ENCODE measurements at places on chromosomes 4 and X.
A peak's percentile ranks its signal among the peaks of the same experiment; 100 is the strongest.

DNA sequence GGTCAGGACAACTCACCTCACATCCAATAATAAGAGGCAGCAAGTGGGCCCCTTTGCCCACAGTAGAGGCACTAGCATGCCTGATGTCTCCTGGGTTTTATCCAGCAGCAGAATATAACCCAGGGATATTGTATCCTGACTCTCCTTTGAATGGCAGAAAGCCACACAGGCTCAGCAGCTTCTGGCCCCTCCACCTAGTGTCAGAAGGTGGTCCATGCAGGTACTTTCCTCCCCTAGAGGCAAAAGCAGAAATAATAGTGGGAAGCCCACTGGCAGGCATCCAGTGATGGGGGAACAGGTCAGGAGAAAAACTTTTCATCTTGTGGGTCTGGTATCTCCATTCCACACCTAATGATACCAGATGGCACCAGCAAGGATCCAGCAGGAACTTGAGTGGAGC lies 75.5 kb upstream of the IRS4 start:
- no peak for DNase-seq

GRCh38 chr4:6177587-6178197 lies 22.7 kb downstream of the JAKMIP1 start:
- peak; percentile 56 for DNase-seq

DNA sequence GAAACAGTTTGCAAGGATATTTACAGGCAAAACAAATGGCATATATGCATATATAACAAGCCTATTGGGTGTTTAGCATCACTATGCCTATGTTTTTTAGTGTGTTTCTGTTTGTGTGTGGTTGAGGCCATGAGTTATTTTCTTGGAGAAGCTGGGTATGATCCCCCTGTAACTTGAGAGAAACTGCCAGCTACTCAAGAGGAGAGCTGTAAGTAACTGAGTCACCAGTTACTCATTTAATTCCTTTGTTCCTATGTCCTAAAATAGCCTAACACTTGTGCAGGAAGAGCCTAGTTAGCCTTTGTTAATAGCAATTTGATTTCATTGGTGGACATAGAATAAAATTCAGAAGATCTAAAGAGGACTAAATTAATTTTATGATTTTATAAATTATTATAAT lies 79.1 kb downstream of the PWWP3B start:
- DNase-seq = no peak

GRCh38 chr4:145216535-145216934 lies 36.1 kb upstream of the OTUD4 start:
- no peak for DNase-seq

GRCh38 chrX:10117864-10118377 lies 38.9 kb upstream of the CLCN4 start:
- DNase-seq = no peak

- DNase-seq = no peak
These were observed 12.7 kb upstream of the CD40LG start for GRCh38 chrX:136635235-136635634.

DNA sequence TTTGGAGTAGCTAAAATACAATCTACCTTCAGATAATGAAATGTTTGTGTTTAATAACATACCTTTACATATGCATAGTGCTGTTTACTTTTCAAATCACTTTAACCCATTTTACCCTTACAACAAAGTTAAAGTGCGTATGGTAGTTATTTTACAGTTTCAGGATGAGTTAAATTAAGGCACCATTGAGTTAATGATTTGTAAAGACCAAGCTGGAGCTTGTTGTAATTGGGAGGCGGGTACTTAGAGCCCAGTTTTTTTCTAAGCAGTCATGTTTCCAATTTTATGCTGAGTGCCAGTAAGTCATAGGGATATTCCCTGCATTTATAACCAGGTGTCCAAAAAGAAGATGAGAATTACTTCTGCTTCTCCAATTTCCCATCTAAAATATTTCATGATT lies 84.2 kb upstream of the NRK start:
- DNase-seq = no peak

DNA sequence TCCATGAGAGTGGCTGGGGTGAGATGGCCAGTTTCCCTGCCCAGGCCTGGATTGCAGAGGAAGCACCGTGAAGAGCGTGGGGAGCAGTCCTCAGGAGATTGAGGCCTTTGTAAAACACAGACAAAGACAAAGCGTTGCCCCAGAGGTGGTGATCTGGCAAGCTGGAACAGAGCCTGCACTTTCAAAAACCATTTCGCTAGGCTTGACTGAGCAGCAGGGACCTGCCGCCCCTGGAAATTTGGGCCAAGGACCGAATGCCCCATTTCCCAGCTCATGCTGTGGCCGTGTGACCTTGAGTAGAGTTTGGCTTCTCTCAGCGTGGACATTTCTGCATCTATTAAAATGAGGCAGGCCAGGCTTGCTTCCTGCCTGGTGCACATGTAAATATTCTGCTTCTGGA lies 381.4 kb downstream of the BCOR start:
- DNase-seq = no peak

DNA sequence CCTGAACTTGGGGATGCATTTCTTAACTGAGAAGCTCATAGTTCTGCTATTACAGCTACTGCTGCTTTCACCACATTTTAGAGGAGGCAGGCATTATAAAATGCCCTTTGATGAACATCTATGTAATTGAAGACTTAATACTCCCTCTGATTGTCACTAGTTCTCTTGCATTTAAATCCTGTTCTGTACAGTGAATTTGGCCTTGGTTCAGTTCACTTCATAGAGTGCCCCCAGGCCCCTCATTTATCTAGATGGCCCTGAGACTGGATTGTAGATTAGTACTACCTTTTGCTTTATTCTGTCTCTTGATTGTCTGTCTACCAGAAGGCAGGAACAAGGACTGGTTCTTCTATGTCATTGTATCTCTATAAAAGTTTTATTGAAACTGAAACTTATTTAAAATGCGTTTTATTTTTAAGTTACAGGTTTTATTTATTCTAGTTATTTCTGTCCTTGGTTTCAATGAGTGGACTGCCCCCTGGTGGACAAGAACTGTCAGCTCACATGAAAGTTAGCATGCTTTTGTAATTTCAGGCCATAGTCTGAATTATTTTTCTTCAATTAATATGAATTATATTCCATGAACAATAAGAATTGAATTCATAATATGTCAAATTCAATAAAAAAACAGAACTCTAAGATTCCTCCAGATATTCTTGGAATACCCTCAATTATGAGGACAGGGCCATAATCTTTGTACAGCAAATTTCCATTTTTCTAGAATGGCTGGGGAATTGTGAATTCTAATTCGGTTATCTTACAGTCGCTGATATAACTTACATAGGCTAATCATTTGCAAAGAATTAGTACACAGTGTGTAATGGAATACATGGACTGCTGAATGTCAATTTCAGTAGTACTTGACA lies 47.2 kb upstream of the TMEM33 start:
- DNase-seq = peak; percentile 42

- no peak for DNase-seq
These were observed 629.1 kb upstream of the ATOH1 start for GRCh38 chr4:93199492-93199891.

DNA sequence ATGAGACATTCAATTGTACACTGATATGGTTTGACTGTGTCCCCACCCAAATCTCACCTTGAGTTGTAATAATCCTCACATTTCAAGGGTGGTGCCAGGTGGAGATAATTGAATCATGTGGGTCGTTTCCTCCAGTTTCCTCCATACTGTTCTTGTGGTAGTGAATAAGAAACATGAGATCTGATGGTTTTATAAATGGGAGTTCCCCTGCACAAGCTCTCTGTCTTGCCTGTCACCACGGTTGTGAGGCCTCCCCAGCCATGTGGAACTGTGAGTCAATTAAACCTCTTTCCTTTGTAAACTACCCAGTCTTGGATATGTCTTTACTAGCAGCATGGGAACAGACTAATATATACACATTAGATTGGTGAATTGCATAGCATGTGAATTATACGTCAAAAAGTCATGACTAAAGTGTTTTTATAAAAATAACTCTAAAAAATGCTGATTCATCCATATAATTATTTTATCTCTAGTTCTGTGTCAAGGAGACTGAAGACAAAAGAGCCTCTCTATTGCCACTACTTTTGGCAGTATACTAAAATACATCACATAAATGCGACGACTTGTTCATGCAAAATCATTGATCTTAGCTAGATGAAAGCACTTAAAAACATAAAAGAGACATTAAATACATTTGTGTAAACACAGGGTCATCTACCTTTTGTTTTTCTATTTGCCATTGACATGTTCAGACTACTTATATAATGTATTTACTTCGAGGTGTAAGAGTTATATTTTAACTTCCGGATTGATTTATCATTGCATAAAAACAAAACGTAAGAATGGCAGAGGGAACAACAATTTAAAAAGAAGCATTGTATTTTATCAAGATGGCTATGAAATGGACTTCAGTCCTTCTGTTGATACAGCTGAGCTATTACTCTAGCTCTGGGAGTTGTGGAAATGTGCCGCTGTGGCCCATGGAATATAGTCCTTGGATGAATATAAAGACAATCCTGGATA lies 50.1 kb downstream of the YTHDC1 start:
- DNase-seq = peak; percentile 10

DNA sequence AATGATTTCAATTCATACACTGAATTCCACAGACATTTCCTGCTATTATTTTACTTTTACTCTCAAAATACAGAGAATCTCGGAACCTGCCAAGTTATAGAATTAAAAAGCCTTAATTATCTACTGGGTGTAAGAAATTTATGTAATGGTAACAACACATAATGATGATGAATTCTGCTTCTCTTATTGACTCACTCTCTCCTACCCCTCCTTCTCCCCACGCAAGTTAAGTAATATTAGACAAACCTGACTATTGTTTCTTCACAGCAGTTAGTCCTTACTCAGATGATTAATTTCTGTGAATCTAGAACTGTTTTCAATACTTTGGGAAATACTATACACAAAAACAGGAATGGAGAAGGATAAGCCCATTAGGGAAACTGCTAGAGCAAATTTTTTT lies 762.0 kb downstream of the CCSER1 start:
- DNase-seq = no peak

Data from stimulated activated naive CD8-positive, alpha-beta T cell treated with anti-CD3 and anti-CD28 coated beads, Interleukin-15, Interleukin-2, amounts not matched to agents 100 U/mL and 50 U/mL, for 24 hours (primary cell).